ENCODE measurements at places on chromosomes 7 and 10.
A peak's percentile ranks its signal among the peaks of the same experiment; 100 is the strongest.

DNA sequence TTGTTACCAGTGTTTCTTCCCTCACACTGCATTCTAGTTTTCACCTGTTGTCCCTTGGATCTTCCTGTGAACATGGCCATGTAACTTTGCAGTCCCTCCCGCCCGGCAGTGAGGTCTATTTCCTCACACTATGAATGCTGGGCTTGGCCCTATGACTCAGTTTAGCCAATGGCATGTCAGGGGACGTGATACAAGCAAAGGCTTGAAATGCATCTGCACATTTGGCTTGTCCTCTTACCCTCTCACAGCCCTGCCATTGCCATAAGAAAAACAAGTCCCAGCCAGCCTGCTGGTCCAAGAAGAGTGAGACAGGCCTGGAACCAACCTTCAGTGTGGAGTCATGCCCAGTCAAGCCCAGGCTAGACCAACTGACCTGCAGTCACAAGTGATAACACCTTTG, 17.1 kb upstream of the EZH2 start:
- DNase-seq, result no peak

- DNase-seq, result no peak
Measured at GRCh38 chr7:23347682-23348180, 48.6 kb downstream of the MALSU1 start.

DNA sequence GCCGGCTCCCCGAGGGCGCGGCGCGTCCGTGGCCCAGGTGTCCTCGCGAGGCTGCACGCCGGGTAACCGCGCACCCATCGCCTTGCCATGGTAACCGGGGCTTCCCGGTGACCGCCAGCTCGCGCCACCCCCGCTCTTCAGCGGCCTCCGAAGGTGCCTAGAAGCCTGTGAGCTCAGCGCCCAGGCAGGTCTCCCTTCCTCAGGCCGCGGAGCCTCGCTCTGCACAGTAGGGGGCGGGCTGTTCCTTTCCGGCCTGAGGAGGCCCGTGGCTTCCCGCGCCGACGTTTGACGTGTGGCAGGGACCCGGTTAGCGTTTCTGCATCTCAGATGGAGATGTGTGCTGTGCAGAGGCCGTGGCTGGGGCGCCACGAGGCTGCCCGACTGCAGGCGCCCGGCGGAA, 117.1 kb downstream of the DYNC2I1 start:
- peak; percentile 35 for DNase-seq

DNA sequence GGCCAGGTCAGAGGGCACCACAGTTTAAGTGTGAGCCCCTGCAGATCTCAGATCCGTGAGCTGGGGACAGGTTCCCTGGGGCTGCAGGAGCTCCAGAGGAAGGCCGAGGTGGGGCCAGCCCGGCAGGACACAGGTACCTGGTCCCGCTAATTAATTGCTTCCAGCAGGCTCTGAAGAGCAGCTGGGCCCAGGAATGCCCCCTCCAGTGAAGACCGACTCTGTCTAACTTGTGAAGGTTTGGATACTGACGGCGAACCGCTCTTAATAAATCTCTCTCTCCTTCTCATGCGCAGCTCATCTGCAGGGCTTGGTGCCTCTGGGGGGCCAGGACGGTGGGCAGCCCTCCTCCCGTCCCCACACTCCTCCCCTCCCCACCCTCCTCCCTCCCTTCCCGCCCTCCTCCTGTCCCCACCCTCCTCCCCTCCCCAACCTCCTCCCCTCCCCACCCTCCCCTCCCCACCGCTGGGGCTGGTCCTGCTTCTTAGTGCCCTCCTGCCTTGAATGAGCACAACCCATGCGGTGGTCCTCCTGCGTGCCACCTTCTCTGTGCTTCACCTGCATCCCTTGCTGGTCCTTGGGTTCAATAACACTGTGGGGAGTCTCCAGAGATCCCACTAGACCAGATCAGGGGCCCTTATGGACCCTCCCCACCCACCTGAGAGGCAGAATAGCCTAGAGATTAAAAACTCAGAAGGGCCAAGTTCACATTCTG, 38.3 kb downstream of the PDGFA start:
- DNase-seq, result no peak

- DNase-seq, result no peak
Measured at GRCh38 chr7:92809397-92809759, 27.0 kb downstream of the CDK6 start.

- no peak for DNase-seq
Measured at GRCh38 chr10:31353574-31353973, 34.6 kb downstream of the ZEB1 start.

DNA sequence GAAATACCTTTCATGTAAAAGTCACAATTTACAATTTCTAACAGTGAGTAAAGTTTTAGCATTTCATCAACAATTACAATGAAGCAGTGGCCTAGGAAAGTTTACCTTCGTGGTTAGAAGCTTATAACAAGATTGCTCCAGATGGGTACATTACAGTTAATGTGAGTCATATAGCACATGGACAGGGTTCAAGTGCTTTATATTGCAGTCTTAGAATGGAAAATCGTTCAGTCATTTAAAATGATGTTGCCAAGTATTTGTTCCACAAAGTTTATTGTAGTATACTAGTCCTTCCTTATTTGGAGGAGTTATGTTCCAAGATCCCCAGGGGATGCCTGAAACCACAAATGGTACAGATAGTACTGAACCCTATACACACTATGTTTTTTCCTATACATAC, 174.6 kb upstream of the TARP start:
- no peak for DNase-seq

DNA sequence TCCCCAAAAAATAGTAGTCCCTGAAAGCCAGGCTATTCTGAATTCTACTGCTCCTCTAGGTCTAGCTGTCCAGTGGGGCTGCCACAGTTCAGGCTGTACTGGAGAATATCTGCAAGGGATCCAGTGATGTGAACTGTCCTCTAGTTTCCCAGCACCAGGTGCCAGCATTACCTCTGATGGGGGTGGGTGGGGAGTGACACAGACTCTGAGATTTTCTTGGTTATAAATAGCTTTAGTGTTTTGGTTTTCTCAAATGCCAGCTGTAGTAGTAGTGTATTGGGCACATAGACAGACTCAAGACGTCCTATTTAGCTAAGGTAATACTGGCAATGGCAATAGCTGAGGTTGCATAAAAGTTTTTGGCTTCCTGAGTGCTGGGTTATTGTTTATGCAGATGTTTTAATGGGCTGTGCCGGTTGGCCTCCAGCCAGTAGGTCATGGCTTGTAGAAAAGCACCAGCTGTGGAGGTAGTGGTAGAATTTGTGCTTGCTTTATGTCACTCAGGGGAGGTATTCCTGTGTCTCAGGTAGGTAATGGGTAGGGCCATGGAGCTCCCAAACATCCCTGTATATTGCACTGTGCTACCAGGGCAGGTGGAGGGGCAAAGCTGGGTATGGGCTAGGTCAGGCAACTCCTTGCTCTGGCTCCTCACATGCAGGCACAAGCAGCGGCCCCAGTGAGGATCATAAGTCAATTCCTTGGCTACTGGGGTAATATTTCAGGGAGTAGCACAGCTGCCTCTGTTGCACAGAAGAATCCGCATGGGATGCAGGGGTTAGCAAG, 338.7 kb upstream of the LRRTM3 start:
- DNase-seq, result no peak

- DNase-seq, result no peak
Measured at GRCh38 chr7:18471476-18472160, 23.9 kb upstream of the HDAC9 start.

DNA sequence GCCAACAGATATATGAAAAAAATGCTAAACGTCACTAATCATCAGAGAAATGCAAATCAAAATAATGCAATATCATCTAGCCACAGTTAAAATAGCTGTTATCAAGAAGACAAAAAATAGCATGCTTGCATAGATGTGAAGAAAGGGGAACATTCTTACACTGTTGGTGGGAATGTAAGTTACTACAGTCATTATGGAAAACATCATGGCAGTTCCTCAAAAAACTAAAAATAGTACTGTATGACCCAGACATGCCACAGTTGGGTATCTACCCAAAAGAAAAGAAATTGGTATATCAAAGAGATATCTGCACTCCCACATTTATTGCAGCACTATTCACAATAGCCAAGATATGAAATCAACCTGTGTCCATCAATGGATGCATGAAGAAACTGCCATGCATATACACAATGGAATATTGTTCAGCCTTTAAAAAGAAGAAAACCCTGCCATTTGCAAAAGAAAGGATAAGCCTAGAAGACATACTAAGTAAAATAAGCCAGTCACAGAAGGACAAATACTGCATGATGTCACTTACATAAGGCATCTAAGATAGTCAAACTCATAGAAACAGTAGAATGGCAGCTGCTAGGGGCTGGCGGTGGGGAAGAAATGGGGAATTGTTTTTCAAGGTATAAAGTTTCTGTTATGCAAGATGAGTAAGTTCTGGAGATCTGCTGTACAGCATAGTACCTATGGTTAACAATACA, 107.0 kb downstream of the PTPN20 start:
- DNase-seq, result no peak

GRCh38 chr10:120593693-120594092, 136.7 kb downstream of the PLPP4 start:
- no peak for DNase-seq

- DNase-seq, result no peak
Measured at GRCh38 chr7:112334366-112334765, 115.9 kb upstream of the IFRD1 start.

DNA sequence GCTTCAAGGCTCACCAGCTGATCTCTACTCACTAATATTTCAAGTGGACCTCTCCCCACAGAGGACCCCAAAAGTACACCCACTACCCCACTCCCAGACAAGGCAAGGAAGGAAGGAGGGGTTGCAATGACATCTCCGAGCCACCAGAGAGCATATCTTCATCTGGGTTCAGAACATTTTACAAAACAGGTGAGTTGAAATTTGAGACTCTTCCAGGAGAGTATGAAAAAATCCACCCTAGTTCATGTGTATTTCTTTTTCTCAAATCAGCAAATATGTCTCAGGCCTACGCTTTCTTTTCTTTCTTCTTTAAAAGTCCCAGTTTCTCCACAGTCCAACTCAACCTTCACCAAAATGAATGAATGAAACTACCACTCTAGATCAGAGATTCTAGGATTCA, 61.9 kb downstream of the SGMS1 start:
- DNase-seq, result no peak

DNA sequence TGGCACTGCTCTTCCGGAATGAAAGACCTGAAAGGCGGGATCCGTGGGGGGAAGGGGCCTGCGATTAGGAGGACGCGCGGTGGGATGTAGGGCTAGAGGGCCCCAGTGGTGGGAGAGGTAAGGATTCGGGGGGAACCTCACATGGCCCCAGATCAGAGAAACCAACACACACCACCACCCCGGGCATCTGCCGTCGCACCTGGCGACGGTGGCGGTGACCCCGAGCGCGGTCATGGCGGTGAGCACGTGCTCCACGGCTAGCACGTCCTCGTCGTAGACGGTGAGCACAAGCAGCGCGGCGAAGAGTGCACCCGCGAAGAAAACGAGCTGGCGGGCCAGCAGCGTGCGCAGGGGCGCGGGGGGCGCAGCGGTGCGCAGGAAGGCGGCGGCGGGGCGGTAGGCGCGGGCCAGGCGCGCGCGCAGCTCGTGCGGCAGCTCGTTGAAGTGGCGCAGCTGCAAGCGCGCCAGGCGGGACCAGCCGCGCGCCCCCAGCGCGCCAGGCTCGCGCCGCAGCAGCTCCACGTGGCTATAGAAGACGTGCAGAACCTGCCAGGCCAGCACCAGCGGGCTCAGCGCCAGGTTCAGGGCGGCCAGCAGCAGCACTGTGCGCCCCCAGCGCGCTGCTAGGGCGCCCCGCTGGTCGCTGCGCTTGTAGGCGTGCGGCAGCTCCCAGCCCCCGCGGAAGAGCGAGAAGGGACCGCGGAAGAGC, 5.7 kb downstream of the ATG9B start:
- no peak for DNase-seq

- no peak for DNase-seq
Measured at GRCh38 chr7:10266976-10267375, 706.7 kb upstream of the PHF14 start.

- DNase-seq, result peak; percentile 46
Measured at GRCh38 chr7:98165827-98166667, 45.2 kb upstream of the BHLHA15 start.

GRCh38 chr7:1752771-1753563, 82.9 kb downstream of the ELFN1 start:
- DNase-seq, result no peak

DNA sequence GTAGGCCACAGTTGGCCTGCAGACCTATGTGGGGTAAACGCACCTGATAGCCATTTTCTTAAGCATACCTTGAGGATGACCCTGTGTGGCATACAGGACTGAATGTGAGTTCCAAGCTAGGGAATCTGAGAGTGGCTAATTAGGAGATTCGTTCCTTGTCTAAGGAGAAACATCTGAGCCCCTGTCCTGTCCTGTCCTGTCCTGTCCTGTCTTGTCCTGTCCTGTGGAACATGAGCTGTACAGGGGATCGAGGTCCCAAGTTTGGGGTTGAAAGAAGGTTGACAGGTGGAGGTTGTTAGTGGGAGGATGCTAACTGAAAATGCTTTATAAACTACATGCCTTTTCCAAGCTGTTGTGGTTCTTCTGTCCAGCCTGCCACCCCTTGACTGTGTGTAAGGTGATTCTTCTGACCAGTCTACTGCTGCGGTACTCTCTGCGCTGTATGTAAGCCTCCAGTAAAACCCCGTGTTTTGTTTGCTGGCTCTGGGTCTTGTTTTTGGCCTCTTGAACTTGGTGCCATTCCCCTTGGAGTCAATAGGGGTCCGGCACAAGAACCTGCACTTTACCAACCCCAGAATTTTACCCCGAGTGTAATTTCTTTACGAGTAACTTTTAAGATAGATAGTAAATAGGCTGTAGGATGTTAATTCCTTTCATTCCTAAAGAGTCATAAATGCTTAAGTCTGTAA, 26.4 kb downstream of the ZNRF2 start:
- DNase-seq, result no peak

DNA sequence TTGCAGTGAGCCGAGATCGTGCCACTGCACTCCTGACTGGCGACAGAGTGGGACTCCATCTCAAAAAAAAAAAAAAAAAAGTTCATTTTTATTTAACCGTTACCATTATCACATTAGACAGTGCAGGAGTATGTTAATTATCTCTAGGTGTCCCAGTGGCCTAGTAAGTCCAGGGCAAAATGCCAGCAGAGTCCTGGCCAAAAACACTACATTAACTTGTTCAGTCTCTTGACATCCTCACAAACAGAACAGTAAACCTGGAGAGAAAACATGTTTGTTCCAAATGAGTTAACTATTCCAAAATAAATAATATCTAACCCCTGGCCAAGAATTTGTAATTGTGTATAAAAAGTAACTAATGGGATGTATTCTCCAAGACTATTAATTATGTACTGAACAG, 43.2 kb downstream of the PTPRZ1 start:
- DNase-seq, result no peak

DNA sequence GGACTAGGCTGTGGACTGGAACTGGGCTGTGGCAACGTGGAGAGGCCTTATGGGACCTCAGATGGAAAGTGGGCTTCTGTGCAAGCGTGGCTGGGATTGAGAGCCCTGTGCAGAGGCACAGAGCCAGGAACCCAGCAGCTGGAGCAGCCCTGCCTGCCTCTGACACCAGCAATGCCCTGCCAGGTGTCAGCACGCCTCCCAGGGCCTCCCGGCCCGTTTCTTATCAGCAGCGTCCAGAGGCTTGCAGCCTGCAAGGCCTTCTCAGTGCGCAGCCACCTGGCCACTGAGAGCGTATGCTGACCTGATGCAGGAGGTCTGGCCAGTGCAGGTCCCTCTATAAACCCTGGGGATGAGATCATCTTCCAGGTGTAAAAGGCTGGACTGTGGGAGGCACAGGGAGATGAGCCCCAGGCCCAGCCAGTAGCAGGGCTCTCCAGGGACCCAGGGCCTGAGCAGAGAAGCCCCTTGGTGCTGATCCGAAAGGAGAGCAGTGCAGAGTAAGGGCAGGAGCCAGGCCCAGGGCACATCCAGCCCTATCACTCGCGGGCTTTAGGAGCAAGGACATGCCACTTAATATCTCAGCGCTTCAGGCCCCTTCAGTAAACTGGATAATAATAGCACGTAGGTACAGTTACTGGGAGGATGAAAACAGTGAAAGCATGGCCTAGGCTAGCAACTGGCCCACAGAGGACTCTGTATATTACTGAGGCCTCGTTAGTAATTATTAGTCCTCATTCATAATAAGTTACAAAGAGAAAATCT, 38.8 kb upstream of the ANTXRL start:
- DNase-seq, result no peak

All from activated T-cell treated with anti-CD3 and anti-CD28 coated beads for 1 hour (primary cell).